ENCODE measurements at places on chromosomes 12 and 14.

DNA sequence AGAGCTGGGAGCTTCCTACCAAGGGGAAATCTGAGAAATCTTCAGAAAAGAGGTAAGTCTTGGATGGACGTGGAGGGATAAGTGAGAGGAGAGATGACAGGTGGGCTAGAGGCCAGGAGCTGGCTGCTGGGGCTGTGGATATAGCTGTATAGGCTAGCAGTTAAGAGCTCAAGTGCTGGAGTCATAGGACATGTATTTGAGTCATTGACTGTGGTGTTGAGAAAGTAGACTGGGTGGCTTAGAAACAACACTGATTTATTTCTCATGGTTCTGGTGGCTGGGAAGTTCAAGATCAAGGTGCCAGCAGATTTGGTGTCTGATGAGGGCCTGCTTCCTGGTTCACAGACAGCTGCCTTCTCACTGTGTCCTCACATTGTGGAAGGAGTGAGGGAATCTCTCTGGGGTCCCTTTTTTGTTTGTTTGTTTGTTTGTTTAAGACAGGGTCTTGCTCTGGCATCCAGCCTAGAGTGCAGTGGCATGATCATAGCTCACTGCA is 151.1 kb upstream of the FUT8 start:
- no peak for DNase-seq

GRCh38 chr12:20039562-20039961 is 328.8 kb upstream of the PDE3A start:
- DNase-seq = no peak

DNA sequence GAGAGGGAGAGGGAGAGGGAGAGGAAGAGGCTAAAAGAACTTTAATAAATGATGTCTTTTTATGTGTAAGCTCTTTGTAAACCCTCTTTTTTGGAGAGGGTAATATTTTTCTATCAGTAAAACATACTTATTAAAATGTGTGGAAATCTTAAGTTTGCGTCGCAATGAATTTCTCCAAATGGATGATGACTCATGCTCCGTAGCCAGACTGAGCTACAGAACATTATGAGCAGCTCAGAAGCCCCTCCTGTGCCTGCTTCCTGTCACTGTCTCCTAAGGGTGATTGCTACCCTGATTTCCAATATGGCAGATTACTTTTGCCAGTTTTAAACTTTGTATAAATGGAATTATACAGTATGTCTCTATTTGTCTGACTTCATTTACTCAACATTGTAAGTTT is 13.0 kb upstream of the PYGL start:
- DNase-seq = no peak

DNA sequence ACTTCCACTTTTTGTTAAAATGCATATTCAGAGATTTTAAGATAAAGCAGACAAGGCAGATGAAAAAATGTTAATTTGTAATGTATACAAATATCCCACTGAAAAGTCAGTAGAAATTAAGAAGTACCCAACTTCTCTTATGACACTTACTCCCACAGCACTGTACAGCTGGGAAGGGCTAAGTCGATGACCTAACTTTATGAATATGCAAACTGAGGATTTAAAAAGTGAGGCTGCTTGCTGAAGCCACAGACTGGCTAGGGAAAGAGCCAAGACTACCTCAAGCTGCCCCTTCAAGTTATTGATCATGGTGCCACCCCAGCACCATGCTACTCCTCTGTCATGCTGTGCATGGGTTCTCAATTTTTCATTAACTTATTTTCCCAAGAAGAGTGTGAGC is 17.0 kb downstream of the PPM1H start:
- no peak for DNase-seq

DNA sequence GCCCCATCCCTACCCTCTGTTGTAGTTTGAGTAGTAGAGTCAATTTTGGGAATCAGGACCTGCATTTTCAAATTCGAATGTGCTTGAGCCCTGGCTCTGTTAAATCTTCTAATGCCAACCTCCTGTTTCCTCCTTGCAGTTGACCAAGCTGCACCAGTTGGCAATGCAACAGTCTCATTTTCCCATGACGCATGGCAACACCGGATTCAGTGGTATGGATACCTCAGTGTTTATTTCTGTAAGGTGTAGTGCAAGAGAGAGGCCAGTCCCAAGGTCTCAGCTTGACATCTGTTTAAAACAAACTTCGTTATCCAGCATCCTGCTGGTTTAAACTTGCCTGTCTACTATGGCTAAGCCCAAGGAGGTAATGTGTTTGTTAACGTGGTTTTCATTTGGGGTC is 15.2 kb downstream of the PCBP2 start:
- DNase-seq = no peak

GRCh38 chr14:91088585-91089235 is 25.2 kb upstream of the DGLUCY start:
- no peak for DNase-seq

GRCh38 chr12:68190301-68190700 is 30.8 kb upstream of the IFNG start:
- DNase-seq = no peak

GRCh38 chr12:4483885-4484823 is 38.5 kb upstream of the FGF6 start:
- DNase-seq = no peak

- DNase-seq = no peak
Observed at GRCh38 chr12:43273467-43273866, 278.5 kb downstream of the ADAMTS20 start.

DNA sequence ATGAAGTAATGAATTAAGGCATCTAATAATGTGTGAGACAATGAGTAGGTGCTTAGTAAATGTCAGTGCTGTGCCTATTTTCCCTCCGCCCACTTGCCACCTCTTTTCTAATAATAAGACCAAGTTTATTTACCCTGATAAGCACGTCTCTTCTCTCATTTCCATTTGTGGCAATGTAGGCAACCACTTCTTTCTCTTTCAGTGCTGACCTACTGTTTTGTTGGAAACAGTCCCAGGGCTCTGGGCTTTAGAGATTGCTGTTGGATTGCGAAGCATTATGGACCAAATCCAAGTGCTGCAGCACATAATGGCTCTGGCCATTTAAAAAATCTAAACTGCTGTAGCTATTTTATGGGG is 141.3 kb upstream of the PLEKHG7 start:
- DNase-seq = no peak

GRCh38 chr14:96625426-96625985 is 123.3 kb downstream of the PAPOLA start:
- DNase-seq = no peak

GRCh38 chr12:54016051-54016450 is 7.3 kb downstream of the HOXC8 start:
- no peak for DNase-seq

DNA sequence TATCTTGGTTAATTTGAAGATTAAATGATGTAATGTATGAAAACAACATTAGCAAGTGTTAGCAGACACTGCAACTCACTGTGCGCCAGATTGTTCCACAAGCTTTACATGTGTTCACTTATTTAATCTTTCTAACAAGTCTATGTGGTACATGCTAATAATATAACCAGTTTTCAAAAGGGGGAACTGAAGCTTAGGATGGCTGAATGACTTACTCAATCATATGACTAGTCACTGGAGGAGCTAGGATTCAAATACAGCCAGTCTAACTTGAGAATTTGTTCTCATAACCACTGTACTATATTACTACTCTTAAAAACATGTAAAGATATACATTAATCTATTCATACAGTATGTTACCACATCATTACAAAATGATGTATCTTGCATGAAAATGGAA is 60.5 kb upstream of the LRIG3 start:
- DNase-seq = no peak

DNA sequence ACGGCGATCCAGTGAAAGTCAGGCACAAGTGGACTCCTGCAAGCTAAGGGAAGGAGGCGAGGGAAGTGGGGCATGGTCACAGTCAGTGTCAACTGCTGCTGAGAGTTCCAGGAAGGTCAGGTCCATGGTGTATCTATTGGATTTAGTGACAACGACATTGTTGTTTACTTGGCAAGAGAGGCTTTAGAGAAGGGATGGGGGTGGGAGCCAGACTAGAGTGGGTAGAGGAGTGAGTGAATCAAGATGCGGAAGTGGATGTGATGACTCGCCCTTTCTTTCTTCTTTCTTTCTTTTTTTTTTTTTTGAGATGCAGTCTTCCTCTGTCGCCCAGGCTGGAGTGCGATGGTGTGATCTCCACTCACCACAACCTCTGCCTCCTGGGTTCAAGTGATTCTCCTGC is 12.5 kb downstream of the P2RX7 start:
- no peak for DNase-seq

GRCh38 chr14:99554184-99554583 is 49.8 kb downstream of the CCDC85C start:
- no peak for DNase-seq

- no peak for DNase-seq
Observed at GRCh38 chr14:69873877-69874780, 5.1 kb upstream of the SMOC1 start.

- no peak for DNase-seq
Observed at GRCh38 chr12:77442633-77443032, 377.3 kb upstream of the E2F7 start.

GRCh38 chr14:24132061-24132685 is 1.7 kb downstream of the FITM1 start:
- no peak for DNase-seq

DNA sequence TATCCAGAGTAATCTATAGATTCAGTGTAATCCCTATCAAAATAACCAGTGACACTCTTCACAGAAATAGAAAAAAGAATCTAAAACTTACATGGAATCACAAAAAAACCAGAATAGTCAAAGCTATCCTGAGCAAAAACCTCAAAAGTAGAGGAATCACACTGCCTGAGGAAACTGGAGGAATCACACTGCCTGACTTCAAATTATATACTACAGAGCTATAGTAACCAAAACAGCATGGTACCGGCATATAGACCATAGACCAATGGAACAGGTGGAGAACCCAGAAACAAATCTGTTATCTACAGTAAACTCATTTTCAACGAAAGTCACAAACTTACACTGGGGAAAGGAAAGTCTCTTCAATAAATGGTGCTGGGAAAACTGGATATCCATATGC is 244.0 kb downstream of the FUT8 start:
- DNase-seq = no peak

- no peak for DNase-seq
Observed at GRCh38 chr12:116053479-116054200, 223.9 kb downstream of the MED13L start.

- no peak for DNase-seq
Observed at GRCh38 chr14:25588751-25589150, 538.8 kb upstream of the STXBP6 start.

GRCh38 chr12:47437570-47437969 is 268.3 kb downstream of the RPAP3 start:
- no peak for DNase-seq

- DNase-seq = no peak
Observed at GRCh38 chr12:55624056-55624455, 12.6 kb upstream of the OR10P1 start.

DNA sequence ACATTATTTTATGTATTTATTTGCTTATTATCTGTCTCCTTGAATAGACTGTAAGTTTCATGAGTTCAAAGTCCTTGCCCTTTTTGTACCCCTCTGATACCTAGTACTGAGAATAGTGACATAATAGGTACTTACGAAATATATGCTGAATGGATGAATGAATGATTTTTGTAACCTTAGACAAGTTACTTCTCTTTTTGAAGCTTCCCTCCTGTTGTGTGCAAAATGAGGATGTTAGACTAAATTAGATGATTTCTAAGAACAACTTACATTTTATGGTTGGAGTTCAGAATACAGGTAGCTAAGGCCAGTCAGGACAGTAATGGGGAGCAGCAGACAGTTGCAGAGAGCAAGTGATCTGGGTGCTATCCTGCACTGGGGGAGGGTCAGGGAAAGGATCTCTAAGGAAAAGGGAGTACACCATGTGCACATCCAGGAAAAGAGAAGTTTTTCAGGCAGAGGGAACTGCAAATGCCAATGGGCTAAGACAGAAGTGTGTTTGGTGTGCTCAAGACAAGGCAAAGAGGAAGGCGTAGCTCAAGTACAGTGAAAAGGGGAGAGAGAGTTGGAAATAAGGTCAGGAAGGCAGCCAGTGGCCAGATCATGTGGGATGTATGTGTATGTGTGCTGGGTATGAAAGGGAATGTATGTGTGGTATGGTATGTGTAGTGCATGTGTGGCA is 59.4 kb upstream of the AMIGO2 start:
- DNase-seq = no peak

Measured in DMS 273 treated with DMSO at 0.1 percent for 48 hours (cell line).